Globus pallidus (tissue), 1 donor: ENCODE measurements at places on chromosomes 2 and 18.

- no peak for DNase-seq
Measured at GRCh38 chr2:218883491-218884490, 3.1 kb downstream of the WNT10A start.

DNA sequence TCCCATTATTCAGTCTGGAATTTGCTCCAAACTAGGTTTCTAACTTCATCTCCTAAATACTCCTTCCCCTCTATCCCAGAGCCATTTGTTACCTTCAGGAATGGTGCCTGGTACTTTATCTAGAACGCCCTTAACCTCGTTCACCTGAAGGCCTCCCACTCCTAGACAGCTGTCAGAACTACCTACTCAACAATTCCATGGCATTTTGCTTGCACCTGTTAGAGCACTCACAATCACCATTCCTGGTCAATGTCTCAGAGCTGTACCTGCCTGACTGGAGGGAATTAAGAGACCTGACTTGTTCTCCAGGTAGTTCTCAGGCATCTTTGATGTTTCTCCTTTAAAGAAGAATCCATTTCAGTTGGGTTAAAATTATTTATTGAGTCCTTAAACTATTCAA lies 88.9 kb downstream of the GAREM1 start:
- no peak for DNase-seq

GRCh38 chr2:24915796-24916195 lies 4.2 kb downstream of the ADCY3 start:
- DNase-seq: no peak

DNA sequence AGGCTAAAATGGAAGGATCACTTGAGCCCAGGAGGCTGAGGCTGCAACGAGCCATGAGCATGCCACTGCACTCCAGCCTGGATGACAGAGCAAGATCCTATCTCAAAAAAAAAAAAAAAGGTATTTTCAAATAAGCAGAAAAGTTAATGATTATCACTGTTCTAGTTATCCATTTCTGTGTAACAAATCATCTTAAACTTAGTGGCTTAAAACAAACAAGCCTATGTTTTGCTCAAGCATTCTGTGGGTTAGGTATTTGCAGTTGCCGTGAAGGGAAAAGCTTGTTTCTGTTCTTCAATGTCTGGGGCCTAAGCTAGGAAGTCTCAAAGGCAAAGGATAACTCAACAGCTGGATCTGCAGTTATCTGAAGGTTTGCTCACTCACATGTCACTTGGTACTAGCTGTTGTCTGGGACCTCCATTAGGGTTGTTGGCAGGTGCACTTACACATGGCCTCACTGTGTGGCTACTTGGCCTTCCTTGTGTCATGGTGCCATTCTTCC lies 14.1 kb downstream of the MFF start:
- no peak for DNase-seq

DNA sequence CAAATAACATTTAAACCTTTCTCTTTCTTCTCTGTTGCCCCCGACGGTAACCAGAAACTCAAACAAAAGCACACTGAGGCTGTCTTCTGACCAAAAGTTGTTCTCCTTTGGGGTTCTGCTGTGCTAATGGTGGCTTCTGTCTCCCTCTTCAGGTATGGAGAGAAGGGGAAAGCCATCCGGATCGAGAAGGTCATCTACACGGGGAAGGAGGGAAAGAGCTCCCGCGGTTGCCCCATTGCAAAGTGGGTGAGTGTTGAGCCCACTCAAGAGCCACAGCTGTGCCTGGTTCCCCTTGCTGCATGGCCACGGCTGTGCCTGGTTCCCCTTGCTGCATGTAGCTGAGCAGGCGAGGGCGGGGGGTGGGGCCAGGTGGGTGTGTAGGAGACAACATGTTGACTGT lies 67.4 kb downstream of the BOLA3 start:
- DNase-seq: no peak

DNA sequence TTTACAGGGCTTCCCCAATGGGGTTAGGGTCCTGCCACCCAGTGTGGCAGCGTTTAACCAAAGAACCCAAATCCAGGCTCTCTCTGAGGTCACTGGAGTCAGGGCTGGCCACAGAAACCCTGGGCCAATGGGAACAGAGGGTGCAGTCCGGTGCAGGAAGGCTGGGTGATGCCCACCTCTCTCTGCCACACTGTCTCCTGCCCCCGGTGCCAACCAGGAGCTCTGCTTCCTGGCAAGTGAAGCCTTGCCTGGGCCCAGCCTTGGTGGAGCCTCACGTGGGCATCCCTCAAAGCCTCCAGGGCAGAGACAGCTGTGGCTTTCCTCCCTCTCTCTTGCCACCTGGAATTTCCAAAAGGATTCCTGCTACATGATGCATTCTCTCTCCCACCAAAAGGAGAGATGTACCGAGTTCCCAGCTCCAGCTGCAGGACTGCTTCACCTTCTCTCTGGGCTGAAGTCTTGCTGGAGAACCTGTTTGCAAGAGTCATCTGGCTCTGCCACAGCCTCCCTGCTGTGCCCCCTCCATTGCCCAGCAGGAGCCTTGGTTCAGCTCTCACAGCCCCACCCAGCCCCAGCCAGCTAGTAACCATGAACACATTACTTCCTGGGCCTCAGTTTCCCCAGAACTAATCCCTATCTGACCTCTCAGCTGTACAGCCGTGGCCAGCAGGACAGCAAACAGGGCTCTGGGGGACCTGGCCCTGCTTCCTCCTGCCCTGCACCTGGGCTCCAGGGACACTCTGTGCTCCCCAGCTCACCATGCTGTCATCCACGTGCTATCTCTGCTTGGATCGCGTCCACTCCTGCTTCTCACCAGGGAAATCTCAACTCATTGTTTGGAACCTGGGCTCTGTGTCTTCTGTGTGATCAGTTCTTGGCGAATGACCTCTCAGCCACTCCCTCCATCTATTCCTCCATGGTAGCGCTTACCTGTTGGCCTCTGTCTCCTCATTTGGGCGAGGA lies 43.4 kb downstream of the KCNF1 start:
- no peak for DNase-seq

- DNase-seq: no peak
Measured at GRCh38 chr2:20745924-20746555, 76.9 kb downstream of the LDAH start.

- DNase-seq: no peak
Measured at GRCh38 chr2:140186313-140186712, 1406.1 kb upstream of the NXPH2 start.

- DNase-seq: no peak
Measured at GRCh38 chr2:136116813-136117390, 1.0 kb downstream of the CXCR4 start.

GRCh38 chr2:83630351-83630750 lies 828.7 kb downstream of the SUCLG1 start:
- DNase-seq: no peak

- no peak for DNase-seq
Measured at GRCh38 chr18:77894060-77894459, 644.4 kb downstream of the GALR1 start.

DNA sequence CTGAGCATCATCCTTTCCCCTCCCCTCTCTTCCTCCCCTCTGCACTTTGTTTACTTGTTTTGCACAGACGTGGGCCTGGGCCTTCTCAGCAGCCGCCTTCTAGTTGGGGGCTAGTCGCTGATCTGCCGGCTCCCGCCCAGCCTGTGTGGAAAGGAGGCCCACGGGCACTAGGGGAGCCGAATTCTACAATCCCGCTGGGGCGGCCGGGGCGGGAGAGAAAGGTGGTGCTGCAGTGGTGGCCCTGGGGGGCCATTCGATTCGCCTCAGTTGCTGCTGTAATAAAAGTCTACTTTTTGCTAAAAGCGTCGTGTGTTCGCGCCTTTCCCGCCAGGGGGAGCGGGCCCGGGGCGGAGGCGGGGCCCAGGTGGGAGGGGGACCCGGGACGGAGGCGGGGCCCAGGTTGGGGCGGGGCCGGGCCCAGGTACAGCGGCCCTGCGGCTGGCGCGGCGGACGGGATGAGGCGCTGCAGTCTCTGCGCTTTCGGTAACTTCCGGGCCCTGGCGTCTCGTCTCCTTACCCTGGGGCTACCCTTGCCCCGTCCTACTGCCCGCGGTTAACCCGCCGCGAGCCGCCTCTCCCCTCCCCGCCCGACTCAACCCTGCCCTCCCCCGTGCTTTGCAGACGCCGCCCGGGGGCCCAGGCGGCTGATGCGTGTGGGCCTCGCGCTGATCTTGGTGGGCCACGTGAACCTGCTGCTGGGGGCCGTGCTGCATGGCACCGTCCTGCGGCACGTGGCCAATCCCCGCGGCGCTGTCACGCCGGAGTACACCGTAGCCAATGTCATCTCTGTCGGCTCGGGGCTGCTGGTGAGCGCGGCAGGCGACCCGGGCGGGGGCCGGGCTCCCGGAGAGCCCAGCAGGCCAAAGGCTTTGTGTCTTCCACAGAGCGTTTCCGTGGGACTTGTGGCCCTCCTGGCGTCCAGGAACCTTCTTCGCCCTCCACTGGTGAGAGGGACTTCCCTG lies at the start of gene KRTCAP3:
KRTCAP3 (plus strand) TSS at position 424 of the 962 bp plus-strand sequence; CDS start at position 456, 32 bp downstream.
- no peak for DNase-seq

DNA sequence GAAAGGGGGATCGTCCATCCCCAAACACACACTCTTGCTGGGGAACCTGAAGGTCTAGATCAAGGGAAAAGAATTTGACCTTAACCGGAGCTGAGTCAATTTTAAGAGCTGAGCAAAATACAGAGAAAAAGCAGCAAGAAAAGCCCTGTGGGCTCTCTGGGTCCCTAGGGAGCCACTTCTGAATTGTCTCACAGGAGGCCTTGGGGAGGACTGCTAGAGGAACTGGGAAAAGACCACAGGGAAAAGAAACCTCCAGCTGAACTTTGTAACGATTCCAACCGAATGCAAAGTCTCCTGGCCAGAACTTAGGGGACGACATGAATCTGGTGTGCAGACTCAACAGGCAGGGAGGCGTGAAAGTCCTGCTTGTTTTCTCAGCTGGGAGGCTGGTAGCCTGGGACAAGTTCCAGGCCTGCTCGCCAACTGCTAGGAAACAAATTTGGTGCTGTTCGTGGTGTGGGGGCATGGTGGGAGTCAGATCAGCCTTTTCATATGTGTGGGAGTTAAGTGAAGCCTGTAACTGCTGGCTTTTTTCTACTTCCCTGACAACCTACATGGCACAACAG lies 644.6 kb upstream of the CNTNAP5 start:
- peak; percentile 5 for DNase-seq

DNA sequence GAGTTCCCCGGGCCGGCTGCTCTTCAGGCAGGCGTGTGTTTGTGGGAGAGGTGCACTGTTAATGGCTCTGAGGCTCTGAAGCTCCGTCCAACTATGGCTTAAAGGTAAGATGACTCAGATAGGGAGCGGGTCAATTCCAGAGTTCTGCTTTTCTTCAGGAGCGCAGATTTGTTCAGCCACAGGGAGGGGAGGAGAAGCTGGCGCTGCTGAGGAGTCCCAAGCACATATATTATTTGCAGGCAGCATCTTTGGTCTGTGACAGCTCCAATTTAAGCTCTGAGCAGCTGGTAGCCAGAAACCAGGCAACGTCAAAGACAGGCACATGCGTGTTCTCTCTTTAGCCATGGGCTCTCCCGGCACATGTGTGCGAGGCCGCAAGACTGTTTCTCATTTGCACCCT lies 229.2 kb downstream of the BCL2 start:
- DNase-seq: no peak

DNA sequence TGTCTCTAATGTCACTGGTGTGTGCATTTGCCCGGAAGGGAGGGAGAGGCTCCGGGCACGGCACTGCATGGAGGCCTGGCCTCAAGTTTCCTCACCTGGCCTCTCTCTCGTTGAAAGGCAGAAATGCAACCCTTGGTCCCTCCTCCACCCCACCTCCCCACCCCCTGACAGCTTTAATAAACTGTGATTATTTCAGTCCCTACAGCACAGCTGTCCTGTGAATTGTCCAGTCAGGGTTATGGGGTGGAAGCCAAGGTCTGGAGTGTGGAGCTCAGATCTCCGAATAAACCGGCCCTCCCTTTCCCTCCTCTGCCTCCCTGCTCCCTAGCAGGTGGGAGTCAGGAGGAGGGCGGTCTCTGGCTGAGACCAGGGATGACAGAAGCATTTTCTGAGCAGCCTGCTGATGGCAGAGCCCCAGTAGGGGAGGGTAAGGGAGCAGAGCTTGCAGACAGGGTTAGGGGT lies 199.2 kb upstream of the SMAD2 start:
- DNase-seq: no peak

DNA sequence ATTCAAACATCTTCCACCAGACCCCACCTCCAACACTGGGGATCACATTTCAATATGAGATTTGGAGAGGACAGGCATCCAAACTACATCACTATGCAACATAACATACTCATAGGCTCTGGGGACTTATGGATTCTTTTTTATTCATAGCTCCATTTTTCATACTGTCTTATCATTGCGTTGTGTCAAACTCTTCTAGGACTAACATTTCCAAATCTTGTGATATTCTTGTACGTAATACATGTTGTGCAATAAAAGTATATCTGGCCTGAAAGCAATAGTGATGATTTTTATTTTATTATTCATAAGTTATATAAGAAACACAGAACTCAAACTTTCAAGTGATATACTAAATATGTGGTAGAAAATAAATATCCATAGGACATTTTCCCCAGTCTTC lies 60.6 kb upstream of the ACTR3 start:
- DNase-seq: no peak

GRCh38 chr2:217956586-217957457 lies 46.0 kb downstream of the TNS1 start:
- no peak for DNase-seq

DNA sequence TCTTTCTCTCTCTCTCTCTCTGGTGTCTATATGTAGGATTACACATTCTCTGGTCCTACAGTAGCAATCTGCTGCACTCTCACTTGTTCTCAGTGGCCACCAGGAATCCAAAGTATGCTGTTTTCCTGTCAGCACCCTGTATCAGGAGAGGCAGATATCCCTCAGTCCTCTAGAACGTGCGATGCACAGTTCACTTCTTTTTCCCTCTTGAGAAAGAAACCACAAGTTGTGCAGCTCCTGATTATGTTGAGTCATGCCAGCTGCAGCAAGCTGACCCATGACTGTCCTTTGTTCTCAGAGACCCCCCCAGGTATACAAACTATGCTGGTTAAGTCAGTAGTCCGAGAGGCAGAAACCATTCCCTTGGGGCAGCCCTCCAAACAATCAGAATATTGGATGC lies 54.6 kb downstream of the LANCL1 start:
- no peak for DNase-seq

- no peak for DNase-seq
Measured at GRCh38 chr2:229118927-229119326, 152.2 kb downstream of the PID1 start.

GRCh38 chr18:1796636-1797035 lies 774.7 kb downstream of the METTL4 start:
- no peak for DNase-seq

DNA sequence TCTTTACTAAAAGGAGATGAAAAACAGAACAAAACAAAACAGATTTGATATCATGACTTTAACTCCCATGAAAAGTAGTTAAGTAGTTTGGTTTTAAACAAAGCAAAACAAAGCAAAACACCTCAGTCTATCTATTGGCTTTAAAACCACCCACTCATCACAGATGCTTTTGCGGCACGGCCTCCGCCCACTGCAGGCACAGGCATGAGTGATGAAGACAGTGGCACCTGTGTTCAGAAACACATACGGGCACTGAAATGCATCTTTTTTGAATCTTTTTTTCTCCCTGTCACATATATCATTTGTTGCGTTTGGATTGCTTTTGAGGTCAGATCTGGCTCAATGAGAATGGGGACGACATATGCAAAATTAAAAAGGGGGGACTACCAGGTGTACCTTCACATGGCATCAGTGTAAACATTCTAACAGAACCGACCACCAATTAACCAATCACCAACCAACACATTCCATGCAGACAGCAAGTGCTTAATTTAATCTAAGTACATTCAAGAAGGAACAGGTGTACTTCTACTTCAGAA lies 147.4 kb upstream of the REV1 start:
- DNase-seq: no peak
